ENCODE measurements at places on chromosomes 13 and 19. TPM values are rescaled to one million over a fixed set of nuclear protein-coding genes. Genes with fewer than 3 reads are reported as not detected.
A peak's percentile ranks its signal among the peaks of the same experiment; 100 is the strongest.

DNA sequence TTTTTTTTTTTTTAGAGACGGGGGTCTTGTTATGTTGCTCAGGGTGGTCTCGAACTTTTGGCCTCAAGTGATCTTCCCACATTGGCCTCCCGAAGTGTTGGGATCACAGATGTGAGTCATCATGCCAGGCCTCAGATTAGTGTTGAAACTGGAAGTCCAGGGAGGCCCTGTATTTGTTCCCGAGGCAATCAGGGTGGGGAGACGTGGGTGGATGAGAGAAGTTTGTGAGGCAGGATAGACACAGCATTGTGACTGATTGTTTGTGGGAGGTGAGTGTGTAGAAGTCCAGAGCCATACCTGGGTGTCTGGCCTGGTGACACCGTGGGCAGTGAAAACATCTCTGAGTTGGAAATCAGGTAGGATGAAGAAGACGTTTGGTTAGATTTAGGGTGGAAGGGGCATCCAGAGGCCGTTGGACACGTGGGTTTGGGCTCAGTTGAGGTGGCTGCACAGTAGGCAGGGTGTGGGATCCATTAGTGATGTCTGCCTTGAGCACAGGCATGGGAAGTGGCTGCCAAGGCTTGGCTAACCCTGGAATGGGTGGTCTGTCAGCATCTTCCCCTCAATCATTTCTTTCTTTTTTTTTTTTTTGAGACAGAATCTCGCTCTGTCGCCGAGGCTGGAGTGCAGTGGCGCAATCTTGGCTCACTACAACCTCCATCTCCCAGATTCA, 12.4 kb downstream of the RTN2 start:
- H3K36me3 ChIP-seq, result no peaks in the 10 kb centered on the region
- H3K27me3 ChIP-seq, result no peaks in the 10 kb centered on the region
- no peaks in the 10 kb centered on the region for H3K4me1 ChIP-seq

GRCh38 chr19:46787331-46788261, 798 bp downstream of the SLC1A5 start:
- peak overlapping the region; percentile 92 for H3K27ac ChIP-seq
- H3K4me3 ChIP-seq, result peak overlapping the region; percentile 98
- H3K4me1 ChIP-seq, result peaks cover 40% of the 10 kb centered on the region
- H3K36me3 ChIP-seq, result peaks cover 30% of the 10 kb centered on the region
- H3K27me3 ChIP-seq, result no peaks in the 10 kb centered on the region

The LGALS14 gene
- total RNA-seq, result not detected

GRCh38 chr13:59653916-59654315, 509.8 kb downstream of the DIAPH3 start:
- no peak overlapping the region for H3K27ac ChIP-seq
- no peaks in the 10 kb centered on the region for H3K4me1 ChIP-seq
- DNase-seq, result no peak
- H3K36me3 ChIP-seq, result no peaks in the 10 kb centered on the region
- H3K4me3 ChIP-seq, result no peak overlapping the region

The CYP4F2 gene
- 1.1 TPM for total RNA-seq

The ELSPBP1 gene
- not detected for total RNA-seq

The WDR62 gene
- 17.0 TPM for total RNA-seq

GRCh38 chr19:19460761-19461265, 54.5 kb downstream of the TSSK6 start:
- H3K36me3 ChIP-seq, result peaks cover 12% of the 10 kb centered on the region
- H3K4me3 ChIP-seq, result no peak overlapping the region
- no peaks in the 10 kb centered on the region for H3K4me1 ChIP-seq
- no peak overlapping the region for H3K27ac ChIP-seq
- no peak for DNase-seq

DNA sequence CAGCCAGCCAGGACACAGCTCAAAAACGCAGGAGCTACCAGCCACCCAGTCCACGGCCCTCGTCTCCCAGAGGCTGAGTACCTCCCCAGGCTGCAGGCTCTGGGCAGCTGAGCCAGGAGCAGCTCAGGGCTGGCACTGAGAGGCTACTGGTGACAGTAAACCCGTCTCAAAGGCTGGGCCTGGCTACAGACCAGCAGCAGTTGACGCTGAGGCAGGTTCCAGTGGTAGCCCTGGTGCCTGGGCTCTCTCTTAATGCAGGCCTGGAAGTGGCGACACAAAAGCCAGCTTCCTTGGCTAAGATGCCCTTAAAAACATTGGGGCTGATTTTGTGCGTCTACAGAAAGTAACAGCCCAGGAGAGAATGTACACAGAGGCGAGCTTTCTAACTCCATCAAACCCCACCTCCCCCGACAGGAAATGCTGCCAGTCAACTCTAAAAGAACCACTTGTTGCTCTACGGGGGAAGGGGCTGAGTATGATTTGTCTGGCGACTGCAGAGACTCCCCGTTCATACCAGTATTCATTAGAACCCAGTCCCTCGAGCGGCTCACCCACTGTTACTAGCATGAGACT, 126.3 kb downstream of the STK24 start:
- H3K36me3 ChIP-seq, result peaks cover 49% of the 10 kb centered on the region
- no peak overlapping the region for H3K27ac ChIP-seq
- H3K27me3 ChIP-seq, result no peaks in the 10 kb centered on the region
- H3K4me3 ChIP-seq, result no peak overlapping the region
- H3K4me1 ChIP-seq, result no peaks in the 10 kb centered on the region
- no peak for DNase-seq

The ONECUT3 gene
- 0.05 TPM for total RNA-seq

DNA sequence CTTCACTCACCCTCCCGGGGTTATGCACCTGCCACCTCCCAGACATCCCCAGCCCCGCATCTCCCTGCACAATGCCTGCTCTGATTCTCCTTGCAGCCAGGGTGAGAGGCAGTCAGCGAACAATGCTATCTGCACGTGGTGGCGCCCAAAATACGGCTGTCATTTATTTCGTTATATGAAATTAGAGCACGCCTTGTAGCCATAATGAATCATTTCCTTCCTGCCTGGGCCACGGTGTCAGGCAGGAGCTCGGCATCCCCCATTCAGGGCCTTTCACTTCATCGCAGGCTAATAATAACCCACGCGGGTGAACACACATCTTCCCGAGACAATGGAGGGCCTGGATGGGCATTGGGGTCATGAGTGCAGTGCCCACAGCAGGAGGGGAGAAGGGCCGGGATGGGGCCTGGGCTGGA, 143.8 kb upstream of the ZNF507 start:
- H3K36me3 ChIP-seq, result no peaks in the 10 kb centered on the region
- peaks cover 72% of the 10 kb centered on the region for H3K27me3 ChIP-seq
- no peak for DNase-seq
- no peak overlapping the region for H3K4me3 ChIP-seq

DNA sequence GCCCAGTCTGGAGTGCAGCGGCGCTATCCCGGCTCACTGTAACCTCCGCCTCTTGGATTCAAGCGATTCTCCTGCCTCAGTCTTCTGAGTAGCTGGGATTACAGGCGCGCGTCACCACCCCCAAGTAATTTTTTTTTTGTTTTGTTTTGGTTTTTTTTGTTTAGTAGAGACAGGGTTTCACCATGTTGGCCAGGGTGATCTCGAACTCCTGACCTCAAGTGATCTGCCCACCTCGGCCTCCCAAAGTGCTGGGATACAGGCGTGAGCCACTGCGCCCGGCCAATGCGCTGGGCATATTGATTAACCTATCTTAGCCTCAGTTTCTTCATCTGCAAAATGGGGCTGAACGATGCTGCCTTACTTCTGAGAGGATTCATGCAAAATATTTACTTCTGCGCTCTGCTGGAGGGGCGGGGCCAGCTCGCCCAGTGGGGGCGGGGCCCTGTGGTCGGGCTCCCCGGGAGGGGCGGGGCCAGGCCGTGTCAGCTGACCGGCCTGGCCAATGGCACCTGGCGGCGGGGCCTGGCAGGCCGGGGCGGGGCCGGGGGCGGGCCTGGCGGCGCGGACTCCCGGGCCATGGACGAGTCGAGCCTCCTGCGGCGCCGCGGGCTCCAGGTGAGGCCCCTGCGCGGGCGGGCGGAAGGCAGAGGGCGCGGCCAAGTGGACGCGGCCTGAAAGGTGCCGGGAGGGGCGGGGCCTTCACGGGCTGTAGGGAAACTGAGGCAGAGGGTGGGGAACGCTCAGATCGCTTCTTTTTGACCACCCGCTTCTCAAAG, at the start of gene MAST3:
MAST3 (plus strand) TSS at position 562 of the 776 bp plus-strand sequence; CDS start at position 577, 15 bp downstream.
- DNase-seq, result peak; percentile 76
- H3K27me3 ChIP-seq, result no peaks in the 10 kb centered on the region
- peaks cover 6% of the 10 kb centered on the region for H3K4me1 ChIP-seq
- no peaks in the 10 kb centered on the region for H3K36me3 ChIP-seq

DNA sequence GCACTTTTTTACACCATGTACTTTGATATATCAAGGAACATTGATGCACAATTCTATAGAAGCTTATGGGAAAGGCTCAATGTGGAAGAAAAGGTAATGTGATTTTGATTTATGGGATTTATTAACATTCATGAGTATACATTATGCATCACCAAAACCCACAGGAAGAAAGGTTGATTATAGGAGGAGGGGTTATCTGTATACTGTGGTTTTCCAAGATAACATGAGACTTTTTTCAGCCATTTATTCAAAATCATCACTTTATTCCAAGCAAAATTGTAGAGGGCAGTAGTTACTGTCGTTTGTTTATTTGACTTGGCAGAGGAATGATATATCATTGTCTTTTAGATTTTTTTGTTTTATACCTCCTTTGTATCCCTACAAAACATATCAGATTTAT, 54.9 kb downstream of the WDFY2 start:
- no peak overlapping the region for H3K4me3 ChIP-seq
- no peaks in the 10 kb centered on the region for H3K36me3 ChIP-seq
- no peak overlapping the region for H3K27ac ChIP-seq
- DNase-seq, result no peak

The LYL1 gene
- total RNA-seq, result 0.24 TPM

GRCh38 chr19:2982983-2983350, 5.6 kb downstream of the TLE6 start:
- H3K27me3 ChIP-seq, result no peaks in the 10 kb centered on the region
- no peaks in the 10 kb centered on the region for H3K36me3 ChIP-seq
- H3K4me3 ChIP-seq, result no peak overlapping the region

All from PC-9 (cell line).